ENCODE measurements at places on chromosomes 11 and 22.

DNA sequence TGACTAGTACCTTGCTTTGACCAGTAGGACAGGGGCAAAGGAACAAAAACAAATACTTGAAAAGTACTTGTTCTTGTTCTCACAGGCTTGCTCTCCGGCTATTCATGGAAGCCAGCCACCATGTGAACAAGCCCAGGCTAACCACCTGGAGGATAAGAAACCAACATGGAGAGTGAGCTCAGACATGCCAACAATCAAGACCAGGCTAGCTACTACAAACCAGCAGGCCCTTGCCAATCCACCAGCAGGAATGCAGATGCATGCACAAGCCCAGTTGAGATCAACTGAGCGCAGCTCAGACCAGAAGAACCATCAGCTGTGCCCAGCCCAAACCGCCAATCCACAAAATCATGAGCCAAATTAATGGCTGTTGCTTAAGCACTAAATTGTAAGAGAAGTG is 180.1 kb upstream of the ISX start:
- DNase-seq: no peak

GRCh38 chr11:86625981-86626380 is 46.4 kb downstream of the ME3 start:
- DNase-seq: no peak

DNA sequence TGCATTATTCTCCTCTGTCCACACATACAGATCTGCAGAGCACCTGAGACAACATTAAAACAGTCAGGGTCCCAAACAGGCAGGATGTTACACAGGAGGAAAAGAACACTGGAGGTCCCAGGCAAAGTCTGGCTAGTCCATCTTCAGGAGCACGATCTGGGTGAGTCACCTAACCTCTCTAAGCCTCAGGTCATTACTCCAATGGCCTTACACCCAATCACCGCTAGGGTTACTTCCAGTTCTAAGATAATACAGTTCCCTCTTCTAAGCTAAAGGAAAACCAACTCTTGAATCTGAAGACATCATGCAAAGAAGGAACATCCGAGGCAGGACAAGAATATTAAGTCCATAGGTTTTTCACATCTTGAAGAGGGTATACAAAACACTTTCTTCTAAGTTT is 24.5 kb downstream of the ASCC2 start:
- no peak for DNase-seq

GRCh38 chr11:35951680-35952079 is 7.8 kb downstream of the LDLRAD3 start:
- DNase-seq: no peak

GRCh38 chr11:2530855-2531200 is 86.0 kb downstream of the KCNQ1 start:
- DNase-seq: no peak

Data from dermis microvascular lymphatic vessel endothelial cell (primary cell).